A172 (cell line): ENCODE measurements at places on chromosomes 13 and 19.

GRCh38 chr19:17429641-17430113, 9.8 kb downstream of the MVB12A start:
- no peak for DNase-seq

- DNase-seq, result no peak
Measured at GRCh38 chr13:110380359-110381028, 73.4 kb downstream of the COL4A2 start.

GRCh38 chr19:3284759-3285646, 60.5 kb downstream of the CELF5 start:
- peak; percentile 36 for DNase-seq

GRCh38 chr19:3494559-3494958, 5.9 kb downstream of the DOHH start:
- DNase-seq, result no peak

GRCh38 chr13:88623150-88623549, 952.0 kb downstream of the SLITRK5 start:
- DNase-seq, result no peak

DNA sequence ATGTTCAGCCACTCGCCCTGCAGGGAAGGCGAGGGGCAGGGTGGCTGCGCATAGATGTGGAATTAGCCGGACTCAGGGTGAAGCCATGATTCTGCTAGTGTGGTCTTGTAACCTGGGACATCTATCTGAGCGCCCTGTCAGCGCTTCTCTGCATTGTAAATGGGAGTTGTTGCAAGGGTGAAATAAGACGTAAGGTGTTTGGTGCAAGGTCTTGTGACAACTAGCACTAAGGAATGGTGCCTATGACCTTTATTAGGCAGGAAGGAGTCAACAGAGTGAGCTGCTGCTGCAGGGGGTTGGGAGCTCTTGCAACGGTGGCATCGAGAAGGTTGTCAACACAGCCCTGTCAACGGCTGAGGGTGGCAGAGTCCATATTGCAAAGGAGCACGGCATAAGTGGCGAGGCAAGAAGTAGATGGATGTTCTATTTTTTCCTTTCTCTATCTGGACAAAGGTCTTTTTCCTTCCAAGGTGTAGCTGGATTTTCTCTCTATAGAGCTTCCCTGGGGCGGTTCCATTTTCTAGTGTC, 49.3 kb downstream of the IRS2 start:
- no peak for DNase-seq

- no peak for DNase-seq
Measured at GRCh38 chr19:23868630-23869029, 46.1 kb upstream of the ZNF726 start.

DNA sequence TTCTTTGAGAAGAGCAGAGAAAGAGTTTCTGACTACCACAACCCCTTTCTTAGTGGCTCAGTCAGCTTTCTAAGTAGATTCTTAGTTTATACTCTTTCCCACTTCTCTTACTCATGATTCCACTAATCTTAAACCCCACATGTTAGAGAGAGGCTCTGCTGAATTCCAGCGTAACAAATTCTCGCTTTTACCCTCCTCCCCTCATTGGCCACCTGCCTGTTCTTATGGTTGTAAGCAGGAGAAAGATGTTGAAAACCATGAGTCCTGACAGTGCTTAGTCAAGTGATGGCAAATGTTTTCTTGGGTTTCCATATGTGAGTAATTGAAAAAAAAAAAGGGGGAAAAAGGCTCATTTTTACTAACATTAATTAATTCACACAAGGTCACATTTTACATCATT, 125.9 kb downstream of the ZDHHC20 start:
- no peak for DNase-seq

- DNase-seq, result no peak
Measured at GRCh38 chr19:17602217-17602616, 46.8 kb downstream of the COLGALT1 start.

DNA sequence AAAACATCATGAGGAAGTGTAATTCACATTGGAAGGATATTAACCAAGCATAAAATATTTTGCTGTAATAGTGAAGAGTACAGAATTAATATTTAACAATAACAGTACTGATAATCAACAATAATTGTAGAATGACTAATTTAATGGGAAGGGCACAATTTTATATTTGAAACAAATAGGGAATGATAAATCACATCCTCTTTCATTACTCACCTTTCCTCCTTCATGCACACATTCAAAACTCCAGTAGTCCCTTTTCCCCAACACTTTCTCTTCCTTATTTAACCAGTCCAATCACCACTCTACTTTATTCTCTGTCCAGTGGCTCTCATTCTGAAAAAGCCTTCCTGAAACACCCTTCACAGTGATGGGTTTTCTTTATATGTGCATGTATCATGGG, 110.8 kb upstream of the POSTN start:
- no peak for DNase-seq

DNA sequence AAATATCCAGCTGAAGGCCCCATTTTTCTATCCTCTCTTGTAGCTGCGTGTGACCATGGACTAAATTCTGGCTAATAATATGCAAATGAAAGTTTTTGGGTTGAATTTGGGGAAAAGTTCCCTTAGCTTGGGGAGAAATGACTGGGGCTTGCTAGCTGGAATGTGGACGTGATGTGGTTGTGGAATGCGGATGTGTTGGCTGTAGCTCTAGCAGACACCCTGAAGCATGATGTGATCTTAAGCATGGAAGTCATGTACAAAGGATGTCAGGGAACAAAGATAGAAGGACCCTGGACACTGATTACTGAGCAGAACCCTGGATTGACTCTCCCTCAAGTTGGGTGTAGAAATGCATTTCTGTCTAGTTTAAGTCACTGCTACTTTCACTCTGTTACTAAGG, 25.4 kb upstream of the SCEL start:
- no peak for DNase-seq

- DNase-seq, result peak; percentile 90
Measured at GRCh38 chr19:34269968-34270621, 15.7 kb downstream of the GARRE1 start.

DNA sequence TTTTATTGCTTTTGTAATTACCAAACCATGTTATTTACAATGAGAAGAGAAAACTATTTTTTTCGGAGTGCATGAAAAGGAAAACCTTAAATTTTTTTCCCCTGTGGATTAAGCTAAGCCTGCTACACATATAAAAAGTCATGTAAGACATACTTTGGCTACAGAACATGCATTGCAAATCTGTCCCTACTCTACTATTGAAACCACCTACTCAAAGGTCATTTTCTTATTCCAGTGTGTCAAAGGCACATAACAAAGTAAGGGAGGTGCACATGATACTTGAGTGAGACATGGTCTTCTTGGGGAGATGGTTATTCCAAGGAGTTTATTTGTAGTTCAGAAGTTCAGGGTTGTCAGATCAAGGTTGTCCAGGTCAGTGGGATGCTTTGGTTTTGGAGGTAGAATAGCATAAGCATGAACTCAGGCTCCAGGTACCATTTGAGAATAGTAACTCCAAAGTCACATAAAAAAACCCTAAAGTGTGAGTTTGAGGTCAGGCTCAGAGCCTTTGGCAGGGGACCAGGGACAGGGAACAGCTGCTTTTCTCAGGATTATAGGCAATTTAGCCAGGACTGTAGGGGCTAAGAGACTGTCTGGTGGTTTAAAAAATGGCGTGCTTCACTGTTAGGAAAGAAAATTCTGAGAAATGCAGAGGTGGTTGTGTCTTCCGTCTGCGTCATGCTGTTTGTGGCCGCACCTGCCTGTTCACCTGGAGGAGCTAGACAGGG, 15.4 kb downstream of the FARP1 start:
- DNase-seq, result no peak

- no peak for DNase-seq
Measured at GRCh38 chr13:39461685-39462266, 141.2 kb downstream of the LHFPL6 start.

DNA sequence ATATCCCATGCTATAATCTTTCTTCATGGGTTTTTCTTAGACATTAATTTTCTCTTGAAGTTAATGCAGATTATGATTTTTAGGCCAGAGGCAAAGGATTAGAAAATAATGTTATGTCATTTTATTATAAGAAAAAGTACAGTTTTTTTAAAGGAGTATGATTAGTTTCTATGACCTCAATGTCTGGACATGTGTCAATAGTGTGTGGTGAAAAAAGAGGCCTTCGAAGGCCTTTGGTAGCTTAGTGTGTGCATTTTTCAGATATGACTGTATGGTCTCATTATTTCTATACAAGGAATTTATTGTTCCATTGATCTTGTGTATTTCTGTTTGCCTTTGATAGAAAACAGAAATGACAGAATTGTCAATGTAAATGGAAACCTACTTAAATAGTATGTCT, 195.6 kb downstream of the GPC5 start:
- DNase-seq, result no peak

DNA sequence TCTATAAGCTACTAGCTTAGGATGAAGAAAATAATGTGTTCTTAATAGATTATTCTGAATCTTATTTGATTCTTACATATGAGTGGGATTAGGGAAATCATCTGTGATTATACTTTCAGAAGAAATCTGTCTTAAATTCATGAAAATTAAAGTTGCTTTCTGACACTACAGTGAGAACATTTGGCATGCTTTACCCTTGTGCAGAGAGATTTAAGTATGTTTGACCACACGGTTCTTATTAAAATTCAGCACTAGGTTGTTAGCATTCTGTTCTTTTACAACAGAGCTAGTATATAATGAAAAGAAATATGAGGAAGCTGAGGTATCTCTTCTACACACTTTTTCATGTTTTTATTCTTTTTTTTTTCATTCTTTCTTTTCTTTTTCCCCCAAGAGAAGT, 2723.9 kb downstream of the PCDH9 start:
- DNase-seq, result no peak

DNA sequence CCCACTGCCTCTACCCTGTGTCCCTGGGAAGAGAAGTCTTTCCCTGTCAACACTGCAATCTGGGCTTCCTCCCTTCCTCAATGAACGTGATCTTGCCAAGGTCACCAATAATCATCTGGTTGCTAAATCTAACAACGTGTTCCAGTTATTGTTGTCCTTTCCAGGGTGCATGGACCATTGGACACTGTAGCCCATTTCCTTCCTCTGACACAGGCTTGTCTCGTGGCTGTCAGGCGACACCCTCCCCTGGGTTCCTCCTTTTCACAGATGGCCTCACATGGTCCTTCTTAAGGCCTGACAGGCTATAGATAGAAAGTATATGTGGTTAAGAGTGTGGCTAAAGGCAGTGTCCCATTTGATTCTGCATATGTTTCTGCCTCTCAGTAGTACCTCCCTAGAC, 67.7 kb upstream of the STARD13 start:
- no peak for DNase-seq

DNA sequence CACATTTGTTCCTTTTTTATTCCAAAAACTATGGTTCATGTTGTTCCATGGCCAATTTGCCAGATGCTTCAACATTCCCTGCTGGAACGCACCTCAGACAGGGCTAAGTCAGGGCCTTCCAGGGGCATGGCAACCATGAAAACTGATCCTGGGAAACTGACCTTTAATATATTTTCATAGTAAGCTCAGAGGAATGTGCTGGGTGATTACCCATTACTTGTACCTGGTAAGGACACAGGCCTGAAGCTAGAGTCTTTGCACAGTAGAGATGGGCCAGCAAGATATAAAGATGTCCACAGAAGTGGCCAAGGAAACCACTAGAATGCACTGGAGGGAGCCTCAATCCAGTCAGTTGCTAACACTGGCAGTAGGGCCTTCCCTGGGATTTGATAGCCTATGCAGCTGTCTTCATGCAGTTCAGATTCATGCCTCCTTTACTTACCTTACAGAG, 353.1 kb downstream of the ENOX1 start:
- DNase-seq, result no peak

DNA sequence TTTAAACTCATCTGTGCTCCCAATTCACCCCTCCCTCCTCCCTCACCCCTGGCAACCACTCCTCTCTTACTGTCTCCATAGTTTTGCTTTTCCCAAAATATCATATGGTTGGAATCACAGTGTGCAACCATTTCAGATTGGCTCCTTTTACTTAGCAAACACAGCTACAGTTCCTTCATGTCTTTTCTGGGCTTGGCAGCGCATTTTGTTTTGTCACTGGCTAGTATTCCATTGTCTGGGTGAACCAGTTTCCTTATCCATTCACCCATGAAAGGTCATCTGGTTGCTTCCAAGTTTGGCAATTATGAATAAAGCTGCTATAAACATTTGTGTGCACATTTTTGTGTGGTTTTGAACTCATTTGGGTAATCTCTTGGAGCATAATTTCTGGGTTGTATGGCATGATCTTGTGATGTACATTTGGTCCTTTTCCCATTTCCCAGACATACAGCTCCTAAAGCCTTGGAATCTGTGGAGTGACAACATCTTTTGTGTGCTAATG, 23.9 kb upstream of the GAS6 start:
- no peak for DNase-seq

DNA sequence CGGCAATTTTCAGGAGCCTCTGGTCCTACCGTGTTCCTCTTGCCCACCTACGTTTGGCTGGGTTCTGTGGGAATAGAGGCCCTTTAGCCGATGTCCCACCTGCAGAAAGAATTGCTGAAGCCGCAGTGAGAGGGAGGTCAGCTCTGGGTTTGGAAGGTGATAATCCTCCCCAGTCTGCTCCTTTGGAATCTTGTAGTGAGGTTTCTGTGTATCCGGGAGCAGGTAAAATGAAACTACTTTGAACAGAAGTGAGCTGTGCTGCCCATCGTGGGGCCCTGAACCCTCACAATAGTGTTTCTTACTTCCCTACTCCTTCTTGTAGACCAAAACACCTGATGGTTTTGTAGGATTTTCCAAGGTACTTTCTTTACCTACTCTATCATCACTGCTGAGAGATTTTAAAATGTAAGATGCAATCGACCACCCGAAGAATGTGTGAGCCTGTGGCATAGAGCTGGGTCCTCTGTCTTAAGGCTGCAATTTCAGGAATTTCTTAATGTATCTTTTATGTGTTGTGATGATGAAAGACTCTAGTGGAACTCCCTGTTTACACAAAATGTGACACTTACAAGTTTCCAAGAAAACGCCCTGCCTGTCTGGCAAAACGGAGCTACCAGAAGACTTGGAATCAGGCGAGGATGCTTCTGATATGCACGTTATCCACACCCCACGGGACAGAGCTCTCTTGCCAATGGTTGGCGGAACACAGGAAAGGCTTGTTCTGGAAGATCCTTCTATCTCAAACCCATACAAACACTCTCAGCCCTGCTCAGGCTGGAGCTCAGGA, 76.1 kb downstream of the RGCC start:
- no peak for DNase-seq

- no peak for DNase-seq
Measured at GRCh38 chr13:67299751-67300150, 69.6 kb upstream of the PCDH9 start.

DNA sequence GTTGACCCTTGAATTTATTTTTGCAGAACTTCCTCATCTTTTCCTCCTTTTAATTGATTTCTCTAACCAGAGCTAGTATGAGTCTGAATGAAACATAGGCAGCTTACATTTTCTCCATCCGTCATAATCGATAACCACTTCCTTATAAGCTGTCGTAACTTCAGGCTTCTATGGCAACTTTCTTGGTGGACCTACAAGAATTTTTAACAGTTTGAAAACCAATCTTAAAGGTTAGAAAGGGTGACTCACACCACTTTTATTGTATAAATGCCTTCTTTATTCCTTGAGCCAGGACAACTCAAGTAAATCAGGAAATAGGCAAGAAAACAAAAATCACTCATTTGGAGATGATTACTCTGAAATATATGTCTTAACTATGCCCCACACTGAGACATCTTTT, 105.7 kb upstream of the KL start:
- no peak for DNase-seq

GRCh38 chr19:6590827-6591319, at the start of gene CD70:
TSS of gene CD70 (minus strand) at chr19:6591150. CDS start at chr19:6591002, 148 bp downstream.
- peak; percentile 78 for DNase-seq

GRCh38 chr19:47765523-47766358, 12.8 kb upstream of the SELENOW start:
- DNase-seq, result no peak
